NCI-H2171 treated with DMSO at 0.1 percent for 48 hours (cell line): ENCODE measurements at places on chromosomes 7 and 10.

DNA sequence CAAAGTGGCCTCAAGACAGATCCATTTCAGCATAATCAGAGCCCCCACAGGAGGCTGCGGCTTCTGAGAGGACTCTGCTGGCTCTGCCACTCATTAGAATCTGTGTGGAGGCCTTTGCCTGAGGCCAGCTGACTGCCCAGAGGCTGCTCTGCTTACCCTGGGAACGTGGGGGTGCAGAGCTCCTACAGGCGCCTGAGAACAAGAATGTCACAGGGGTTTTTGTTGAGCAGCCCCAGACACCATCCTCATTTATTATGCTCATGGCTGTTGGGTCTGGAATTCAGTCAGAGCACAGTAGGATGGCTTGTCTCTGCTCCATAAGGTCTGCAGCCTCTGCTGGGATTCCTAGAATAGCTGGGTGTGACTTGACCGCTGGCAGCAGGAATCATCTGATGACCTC lies 101.8 kb upstream of the GDF10 start:
- no peak for DNase-seq

- DNase-seq, result no peak
Measured at GRCh38 chr10:22631646-22632278, 82.6 kb downstream of the PIP4K2A start.

GRCh38 chr10:44857363-44858016 lies 53.6 kb upstream of the TMEM72 start:
- peak; percentile 5 for DNase-seq

DNA sequence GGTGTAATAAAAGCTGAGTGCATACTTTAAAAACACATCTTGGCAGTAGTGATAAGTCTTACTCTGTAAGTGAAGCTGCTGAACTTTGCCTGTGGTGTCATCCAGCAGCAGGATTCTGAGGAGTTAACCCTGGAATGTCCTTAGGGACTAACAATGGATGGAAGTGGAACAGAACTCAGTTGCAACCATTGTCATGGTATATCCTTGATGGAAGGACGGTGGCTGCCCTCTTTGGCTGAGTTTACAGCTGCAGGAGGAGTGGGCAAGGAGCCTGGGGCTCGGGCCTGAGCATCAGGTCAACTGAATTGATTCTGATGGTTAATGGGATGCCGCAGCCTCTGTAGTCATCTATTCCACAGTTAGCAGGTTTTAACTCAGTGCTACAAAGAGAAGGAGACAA lies 56.2 kb downstream of the MRC1 start:
- DNase-seq, result no peak

DNA sequence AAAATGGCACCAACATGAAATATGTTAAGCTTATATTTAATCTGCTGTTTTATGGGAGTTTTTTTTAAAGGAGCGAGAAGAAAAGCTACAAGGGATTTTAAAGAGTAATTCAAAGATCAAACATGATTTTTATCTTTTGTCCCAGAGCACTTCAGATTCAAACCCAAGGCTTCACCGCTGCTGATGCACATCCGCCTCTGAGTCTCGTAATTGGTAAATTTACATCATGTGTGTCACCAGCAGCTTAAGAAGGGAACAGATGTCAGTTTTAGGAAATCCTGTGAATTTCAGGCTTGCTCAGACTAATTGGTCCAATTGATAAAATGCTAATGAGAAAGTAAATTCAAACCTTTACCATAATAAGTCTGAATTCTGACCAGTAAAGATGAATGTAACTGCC lies 406.3 kb downstream of the GFRA1 start:
- DNase-seq, result no peak

- peak; percentile 91 for DNase-seq
Measured at GRCh38 chr10:71835671-71836595, 15.1 kb downstream of the PSAP start.
